ENCODE measurements at places on chromosomes 13 and 19.

DNA sequence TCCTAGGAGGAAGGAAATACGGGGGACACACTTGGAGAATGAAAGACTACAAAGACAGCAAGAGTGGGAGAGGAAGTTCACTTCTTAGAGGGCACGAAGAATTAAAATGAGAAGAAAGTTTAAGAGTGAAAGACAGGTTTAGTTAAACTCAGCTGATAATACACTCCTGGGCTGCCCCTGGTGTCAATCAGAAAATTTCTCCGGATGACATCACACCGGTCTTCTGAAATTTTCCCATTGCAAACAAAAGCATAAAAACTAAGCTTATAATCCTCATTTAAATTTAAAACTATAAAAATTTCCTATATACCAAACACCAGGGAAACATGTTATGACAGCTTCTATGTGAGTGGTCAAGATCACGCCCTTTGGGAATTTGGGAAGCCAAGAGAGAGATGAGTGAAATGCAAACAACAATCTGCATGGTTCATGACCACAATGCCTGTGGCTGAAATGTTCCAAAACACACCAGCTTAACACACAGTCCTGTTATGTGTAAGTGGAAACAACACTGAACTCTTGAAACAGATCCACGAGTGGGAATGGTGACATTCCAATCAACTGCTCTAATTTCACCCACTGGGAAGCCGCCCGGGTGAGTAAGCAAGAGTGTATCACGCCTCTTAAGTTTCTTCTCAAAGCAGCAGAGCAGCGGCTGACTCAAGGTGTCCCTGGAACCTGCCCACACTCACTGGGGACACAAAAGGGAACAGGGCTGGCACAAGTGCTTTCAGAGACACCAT is 49.0 kb downstream of the BRD4 start:
- no peak for DNase-seq

GRCh38 chr19:45474606-45475521 is 7.1 kb downstream of the FOSB start:
- DNase-seq = peak; percentile 85

DNA sequence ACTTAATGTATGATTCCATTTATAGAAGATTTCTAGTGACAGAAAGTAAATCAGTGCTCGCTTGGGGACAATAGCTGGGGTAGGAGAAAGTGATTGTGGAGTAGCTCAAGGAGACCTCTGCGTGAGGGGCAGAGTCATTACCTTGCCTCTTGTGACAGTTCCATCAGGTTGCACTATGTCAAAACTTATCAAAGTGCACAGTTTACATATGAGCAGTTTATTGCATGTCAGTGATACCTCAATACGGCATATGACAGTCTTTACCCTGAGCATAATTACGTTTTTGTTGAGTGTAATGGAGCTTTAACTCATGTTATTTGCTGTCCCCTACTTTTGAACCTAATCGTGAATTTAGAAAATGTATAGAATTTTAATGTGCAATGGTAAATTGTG is 15.0 kb downstream of the ARHGEF7 start:
- no peak for DNase-seq

DNA sequence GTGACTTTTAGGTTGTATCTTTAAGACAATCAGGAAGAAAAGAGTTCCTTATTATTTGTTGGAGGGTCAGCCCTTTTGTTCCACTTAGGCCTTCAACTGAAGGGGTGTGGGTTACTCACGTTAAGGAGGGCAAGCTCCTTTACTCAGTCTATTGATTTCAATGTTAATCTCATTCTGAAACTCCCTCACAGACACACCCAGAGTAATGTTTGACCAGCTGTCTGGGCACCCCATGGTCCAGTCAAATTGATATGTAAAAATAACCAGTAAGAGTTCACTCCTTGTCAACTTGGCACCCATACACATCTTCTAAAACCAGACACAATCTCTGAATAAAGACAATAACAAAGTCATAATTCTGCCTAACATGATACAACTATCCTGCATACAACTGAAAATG is 292.9 kb downstream of the KLF5 start:
- no peak for DNase-seq
